HepG2 (cell line): ENCODE measurements at places on chromosomes 6 and 20.

- DNase-seq, result no peak
Measured at GRCh38 chr20:10893321-10893720, 219.5 kb upstream of the JAG1 start.

GRCh38 chr6:43977404-43978111 is 149.7 kb downstream of the MRPL14 start:
- no peak for DNase-seq

DNA sequence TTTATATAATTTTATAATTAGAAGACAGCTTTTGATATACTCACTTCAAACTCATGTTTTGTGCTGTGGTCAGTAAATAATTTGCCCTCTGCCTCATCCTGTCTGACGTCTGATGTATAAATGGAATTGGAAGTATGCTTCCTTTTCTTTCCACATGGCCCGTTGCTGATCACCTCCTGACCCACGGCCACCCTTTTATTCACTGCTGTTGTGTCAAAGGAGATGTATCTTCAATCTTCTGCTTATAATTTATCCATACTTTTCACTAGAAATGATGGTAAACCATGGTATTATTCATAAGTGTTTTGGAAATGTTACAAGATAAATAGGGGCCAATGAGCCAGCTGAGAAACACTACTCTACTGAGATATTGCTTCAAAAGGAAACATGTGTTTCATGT is 841.8 kb downstream of the PHF3 start:
- no peak for DNase-seq

- peak; percentile 46 for DNase-seq
Measured at GRCh38 chr20:10716855-10717254, 43.1 kb upstream of the JAG1 start.

GRCh38 chr6:56263596-56264315 is 16.4 kb upstream of the COL21A1 start:
- no peak for DNase-seq

- no peak for DNase-seq
Measured at GRCh38 chr20:9928281-9928737, 89.4 kb upstream of the PAK5 start.

- no peak for DNase-seq
Measured at GRCh38 chr20:44959082-44959637, 1.0 kb downstream of the TOMM34 start.

GRCh38 chr6:105995391-105995865 is 90.7 kb upstream of the PRDM1 start:
- no peak for DNase-seq

DNA sequence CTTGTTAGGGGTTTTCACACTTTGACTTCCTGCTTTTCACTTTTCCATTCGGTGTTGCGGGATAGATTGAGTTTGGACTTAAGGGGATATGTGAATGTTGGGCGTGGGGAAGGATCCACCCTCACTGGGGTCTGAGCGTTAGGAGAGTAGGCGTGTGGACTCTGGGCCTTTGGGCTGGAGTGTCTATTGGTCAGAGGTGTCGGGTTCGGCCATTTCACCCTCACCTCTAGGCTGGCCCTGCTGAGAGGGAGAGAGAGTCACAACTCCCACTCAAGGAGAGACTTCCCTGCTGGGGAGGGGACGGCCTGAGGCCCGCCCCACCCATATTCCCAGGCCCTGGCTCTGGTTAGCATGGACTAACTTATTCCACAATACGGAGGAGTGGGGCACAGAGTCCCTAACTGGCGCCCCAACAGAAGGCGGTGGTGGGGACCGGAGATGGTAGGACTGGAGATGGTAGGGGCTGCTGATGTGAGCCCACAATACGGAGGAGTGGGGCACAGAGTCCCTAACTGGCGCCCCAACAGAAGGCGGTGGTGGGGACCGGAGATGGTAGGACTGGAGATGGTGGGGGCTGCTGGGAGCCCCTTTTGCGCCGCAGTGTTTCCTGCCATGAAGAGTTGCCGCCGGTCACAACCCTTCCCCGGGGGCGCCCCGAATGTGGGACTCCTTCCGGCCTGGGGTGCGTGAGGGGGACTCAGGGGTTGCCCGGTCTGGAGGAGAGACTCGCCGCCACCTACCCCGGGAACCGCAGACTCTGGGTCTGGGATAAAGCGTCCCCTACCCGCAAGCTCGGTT is 1.4 kb upstream of the PTPRA start:
- DNase-seq, result peak; percentile 36

- DNase-seq, result no peak
Measured at GRCh38 chr6:6593867-6594468, 5.4 kb downstream of the LY86 start.

DNA sequence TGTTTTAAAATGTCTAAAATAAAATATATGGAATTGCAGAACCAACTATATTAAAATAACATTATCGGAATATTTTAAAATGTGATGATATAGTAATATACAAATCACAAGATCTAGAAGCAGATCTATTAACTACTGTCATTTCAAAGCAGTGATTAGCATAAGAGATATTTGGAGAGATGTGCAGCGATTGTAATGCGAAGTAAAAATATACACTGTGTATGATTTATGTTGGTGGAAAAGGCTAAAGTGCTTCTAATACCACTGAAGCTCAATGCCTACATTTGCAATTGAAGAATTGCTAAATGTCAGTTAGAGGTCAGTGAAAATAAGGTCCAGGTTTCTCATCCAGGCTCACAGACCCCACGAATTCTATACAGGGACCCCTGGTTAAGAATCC is 248.6 kb upstream of the PLN start:
- no peak for DNase-seq

- no peak for DNase-seq
Measured at GRCh38 chr6:20608356-20608755, 74.1 kb downstream of the CDKAL1 start.

- peak; percentile 83 for DNase-seq
Measured at GRCh38 chr6:132798869-132799538, 567 bp upstream of the SLC18B1 start.

DNA sequence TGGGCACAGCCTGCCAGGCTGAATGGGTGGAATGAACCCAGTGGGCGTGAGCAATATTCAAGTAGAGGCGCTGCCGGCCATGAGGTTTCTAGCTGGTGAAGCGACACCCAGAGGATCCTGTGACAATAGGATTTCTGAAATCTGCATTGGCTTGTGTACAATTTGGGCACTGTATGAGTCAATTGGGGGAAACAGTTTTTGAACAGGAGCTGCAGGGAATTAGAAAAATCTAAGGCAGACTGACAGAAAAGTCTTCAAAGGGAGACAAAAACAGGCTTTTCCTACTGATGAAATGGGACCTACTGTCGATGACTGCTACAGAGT is 148.8 kb upstream of the PROKR2 start:
- no peak for DNase-seq

- no peak for DNase-seq
Measured at GRCh38 chr6:135624402-135625295, 127.1 kb upstream of the AHI1 start.

GRCh38 chr20:57555457-57556184 is 5.3 kb upstream of the PCK1 start:
- no peak for DNase-seq

DNA sequence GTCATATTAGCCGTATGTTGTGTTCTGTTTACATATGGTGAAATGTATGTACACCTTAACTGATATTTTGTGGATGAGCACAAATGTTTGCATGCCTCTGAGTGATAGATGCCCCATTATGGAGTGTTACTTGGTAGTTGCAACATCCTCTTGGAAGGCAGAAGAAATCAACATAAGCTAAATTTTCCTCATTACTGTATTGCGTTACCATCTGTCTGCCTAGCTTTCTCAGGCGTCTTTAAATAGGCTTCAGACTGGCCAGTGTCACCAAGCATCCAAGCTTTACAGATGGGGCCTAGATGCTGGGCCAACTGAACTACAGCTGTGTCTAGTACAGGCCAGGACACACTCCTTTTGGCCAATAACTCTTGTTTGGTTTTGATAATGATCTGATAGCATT is 250.6 kb downstream of the SAMD5 start:
- no peak for DNase-seq

GRCh38 chr20:10004900-10005299 is 29.9 kb upstream of the ANKEF1 start:
- no peak for DNase-seq

DNA sequence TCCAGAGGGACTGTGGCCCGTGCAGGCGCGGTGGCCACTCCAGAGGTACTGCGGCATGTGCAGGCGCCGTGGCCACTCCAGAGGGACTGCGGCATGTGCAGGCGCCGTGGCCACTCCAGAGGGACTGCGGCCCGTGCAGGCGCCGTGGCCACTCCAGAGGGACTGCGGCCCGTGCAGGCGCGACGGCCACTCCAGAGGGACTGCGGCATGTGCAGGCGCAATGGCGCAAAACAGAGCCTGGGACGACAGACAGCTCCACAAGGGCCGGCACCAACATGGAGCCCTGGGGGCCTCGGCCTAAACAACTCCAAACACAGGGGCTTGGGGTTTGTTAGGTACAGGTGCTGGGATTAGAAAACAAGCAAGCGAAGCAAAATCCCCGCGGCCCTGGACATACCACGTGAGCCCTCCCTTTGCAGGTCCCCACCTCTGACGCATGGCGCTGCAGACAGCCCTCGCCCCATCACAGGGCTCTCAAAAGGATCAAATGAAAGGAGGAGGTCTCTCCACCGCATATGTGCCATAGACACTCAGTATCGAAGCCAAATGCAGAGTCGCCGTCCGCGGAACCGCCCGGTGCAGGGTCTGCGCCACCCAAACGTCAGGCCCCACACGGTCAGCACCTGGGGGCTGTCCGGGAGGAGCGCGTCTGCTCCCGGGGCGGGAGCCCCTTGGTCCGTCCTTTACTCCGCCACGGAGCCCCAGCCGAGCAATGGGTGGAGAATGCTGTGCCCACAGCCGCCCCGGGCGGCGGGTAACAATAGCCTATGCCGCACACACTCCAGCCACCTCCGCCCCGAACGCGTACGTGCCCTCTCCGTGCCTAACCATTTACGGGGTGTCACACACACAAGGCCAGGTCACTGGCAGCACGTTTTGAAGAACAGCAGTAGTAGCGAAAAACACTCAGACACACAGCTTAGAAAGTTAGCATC is 85.7 kb downstream of the TAF4 start:
- DNase-seq, result no peak

DNA sequence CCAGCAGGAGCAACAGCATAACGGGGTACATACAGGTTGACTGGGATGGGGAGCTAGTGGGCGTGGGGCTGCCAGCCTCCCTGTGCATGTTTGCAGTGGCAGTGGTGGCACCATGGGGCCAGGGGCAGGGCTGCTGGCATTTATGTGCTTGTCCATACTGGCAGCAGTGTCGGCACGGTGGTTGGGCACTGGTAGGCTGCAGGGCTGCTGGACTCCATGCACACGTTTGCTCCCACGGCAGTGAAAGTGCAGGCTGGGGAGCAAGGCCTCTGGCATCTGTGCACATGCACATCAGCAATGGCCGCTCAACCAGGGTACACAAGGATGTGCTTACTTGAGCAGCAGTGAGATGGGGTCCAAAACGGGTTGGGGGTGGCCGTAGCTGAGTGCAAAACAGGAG is 159.5 kb upstream of the KHDRBS2 start:
- DNase-seq, result no peak

GRCh38 chr20:35048739-35049138 is 43.9 kb downstream of the TRPC4AP start:
- peak; percentile 80 for DNase-seq

- no peak for DNase-seq
Measured at GRCh38 chr6:34032856-34033255, 113.0 kb downstream of the GRM4 start.

DNA sequence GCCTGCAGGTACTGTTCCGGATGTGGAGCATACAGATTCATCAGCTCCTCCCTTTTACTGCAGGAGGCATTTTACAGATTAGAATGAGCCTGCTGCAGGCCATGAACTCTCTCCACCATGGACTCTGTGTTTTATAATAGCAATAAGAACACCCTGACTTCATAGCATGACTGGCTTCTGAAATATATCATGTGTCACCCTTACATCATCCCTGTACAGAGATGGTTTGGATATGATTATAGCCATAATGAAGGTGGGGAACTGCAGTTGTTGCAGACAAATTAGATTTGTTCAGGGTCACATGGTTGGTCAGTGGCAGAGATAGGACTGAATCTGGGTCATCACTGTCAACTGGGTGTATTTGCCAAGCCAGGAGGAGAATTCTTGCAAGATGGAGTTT is 100.7 kb downstream of the FOXO3 start:
- DNase-seq, result no peak

DNA sequence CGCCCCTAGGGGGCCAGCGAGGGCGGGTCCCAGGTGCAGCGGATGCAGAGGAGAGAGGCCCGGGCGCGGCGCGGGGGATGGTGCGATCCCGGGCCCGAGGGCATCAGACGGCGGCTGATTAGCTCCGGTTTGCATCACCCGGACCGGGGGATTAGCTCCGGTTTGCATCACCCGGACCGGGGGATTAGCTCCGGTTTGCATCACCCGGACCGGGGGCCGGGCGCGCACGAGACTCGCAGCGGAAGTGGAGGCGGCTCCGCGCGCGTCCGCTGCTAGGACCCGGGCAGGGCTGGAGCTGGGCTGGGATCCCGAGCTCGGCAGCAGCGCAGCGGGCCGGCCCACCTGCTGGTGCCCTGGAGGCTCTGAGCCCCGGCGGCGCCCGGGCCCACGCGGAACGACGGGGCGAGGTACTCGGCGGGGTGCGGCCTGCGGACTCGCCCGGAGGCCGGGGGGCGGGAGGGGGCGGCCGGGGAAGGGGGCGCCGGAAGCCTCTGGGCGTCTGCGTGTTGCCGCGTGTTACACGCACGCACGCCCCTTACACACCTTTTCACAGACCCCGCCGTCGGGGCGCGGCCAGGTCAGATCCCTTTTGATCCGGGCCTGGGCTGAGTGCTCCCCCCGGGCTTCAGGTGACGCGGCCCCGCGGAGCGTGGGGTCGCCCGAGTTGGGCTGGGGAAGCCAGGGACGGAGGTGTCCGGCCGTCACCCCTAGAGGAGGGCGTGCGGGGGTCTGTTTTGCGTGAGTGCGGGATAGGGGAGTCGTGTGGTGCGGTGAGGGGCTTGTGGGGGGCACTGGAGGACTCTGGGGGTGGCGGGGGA is 412 bp downstream of the TRIB3 start:
- peak; percentile 86 for DNase-seq

- DNase-seq, result no peak
Measured at GRCh38 chr20:17227219-17227575, 357 bp downstream of the PCSK2 start.

- no peak for DNase-seq
Measured at GRCh38 chr20:51350941-51351631, 191.4 kb downstream of the NFATC2 start.

DNA sequence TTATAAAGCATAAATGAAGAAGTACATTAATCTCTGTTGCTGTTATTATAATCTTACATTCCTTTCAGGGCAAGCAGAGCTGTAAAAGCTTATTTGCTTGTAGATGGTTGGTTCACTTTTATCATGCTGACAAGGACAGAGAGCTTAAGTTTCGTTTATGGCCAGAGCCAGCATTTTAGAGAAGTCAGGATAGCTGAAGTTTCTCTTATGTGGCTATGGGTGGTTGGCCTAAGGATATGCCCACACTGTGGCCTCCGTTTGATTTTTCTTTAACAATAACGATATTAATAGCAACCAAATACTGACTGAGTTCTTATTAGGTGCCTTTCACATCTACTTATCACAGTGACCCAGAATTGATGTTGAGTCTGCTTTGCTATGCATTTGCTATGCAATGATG is 78.5 kb downstream of the FARS2 start:
- no peak for DNase-seq

GRCh38 chr20:25580711-25581110 is 4.6 kb downstream of the NINL start:
- DNase-seq, result no peak

GRCh38 chr6:167776906-167777627 is 49.6 kb upstream of the AFDN start:
- DNase-seq, result no peak
